Amniotic stem cell (primary cell): ENCODE measurements at places on chromosomes 7 and 10.

DNA sequence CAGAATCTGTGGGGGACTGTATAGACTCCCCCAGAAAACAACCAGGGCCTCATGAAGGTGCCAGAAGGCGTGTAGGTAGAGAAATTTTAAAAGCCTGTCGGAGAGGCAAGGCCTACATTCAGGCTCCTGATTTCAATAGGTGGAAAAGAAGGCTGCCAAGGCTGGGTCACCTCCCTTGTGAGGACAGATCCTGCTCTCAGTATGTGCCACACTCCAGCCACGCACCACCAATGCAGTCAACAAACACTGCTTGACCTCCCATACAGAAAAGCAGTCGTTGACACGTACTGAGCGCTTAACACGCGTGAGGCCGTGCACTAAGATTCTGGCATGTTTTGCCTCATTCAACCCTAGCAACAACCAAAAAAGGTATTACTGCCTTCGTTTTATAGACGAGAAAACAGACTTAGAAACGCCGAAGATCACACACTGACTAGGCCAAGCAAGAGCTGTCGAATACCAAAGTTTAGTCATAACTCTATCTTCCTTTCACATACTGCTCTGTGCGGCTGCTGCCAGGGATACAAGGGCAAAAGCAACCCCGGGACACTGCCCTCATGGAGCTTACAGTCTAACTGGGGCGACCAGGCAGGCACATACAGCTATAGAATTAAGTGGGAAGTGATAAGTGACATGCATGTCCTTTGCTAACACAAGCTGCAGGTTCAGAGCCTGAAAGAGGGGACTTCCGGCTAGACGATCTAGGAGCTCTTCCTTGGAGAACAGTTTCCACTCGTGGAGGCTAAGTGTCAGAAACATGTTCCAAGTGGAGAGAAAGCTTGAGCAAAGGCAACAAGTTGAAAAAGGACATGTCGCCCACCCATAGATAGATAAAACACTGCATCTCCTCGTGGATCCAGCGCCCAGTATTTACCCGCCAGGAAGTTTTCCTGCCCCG is 797 bp upstream of the NKX2-3 start:
- DNase-seq = no peak

DNA sequence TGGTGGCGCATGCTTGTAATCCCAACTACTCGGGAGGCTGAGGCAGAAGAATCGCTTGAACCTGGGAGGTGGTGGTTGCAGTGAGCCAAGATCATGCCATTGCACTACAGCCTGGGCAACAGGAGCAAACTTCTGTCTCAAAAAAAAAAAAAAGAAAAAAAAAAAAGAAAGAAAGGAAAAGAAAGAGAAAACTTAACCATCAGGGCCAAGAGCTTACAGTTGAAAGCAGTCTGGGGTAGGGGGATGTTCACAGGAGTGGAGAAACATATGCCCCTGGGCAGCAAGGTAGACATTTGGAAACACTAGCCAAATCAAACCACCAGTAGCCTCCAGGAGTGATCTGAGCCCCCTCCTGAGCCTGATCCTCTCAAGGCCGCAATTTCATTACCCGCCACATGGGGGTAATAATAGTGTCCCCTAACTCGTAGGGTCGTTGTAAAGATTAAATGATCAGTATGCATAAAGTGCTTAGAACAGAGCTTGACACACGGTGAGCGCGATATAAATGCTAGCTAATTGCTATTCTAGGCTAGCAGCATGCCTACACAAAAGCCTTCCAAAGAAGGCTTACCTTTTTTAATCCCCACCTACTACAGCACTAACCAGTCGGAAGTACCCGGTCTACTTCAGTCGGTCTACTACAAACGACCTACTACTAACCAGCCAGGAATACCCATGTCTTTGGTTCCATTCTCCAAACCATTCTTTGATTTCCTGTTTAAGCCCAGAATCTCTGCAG is 274.3 kb upstream of the NEBL start:
- DNase-seq = no peak

DNA sequence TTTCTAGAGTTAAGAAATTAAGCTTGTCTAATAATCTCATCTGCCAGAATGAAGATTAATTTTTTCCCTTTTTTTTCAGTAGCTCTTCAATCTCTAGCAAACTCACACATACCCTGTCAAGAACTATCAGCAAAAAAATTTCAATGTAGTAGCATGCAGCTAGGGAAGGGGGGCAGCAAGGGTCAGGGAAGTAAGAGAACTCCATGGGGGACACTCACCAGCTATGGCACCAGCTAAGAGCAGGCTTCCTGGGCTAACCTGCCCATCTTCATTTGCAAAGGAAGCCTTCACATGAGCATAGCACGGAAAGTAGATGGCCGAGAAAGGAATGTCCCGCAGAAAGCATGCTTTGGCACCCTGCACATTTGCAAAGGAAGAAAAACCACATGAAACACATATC is 190.4 kb downstream of the SLC25A13 start:
- no peak for DNase-seq

DNA sequence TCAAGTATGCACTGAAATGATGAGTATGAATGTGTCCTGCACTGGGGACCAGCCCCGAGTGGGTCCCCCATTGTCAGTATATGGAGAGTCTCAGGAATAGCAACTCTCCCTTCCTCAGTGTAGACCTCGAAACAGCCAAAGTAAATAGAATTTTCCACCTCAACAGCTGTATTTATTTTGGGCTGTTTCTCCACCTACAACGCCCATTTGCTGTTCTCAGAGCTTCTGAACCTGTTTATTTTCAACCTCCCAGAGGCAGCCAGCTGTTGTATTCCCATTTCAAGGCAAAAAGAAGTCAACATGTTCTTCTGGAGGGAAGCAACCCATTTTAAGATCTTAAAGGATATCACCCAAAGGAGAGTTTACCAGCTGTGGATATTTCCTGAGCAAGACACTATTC is 59.6 kb upstream of the BICC1 start:
- no peak for DNase-seq

- DNase-seq = no peak
Measured at GRCh38 chr7:154914308-154914995, 88.5 kb downstream of the PAXIP1 start.

DNA sequence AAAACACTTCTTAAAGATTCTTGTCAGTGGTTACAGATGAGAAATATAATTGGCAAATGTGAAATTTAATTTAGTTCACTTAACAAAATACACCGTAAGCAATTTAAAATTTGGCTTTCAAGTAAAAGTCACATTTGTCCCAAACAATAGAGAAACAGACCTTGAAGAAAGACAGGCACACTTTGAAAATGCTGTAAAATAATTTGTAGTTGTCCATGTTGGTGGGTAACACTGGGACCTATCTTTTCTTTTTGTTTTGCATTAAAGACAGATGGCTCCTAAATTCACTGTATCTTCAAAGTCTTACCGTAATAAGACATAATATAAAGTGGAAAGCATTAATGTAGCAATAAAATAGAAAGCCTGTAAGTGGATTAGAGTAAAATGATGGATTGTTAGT is 3.3 kb downstream of the GRK5 start:
- DNase-seq = no peak

- DNase-seq = no peak
Measured at GRCh38 chr10:125961743-125962142, 65.4 kb downstream of the FANK1 start.

- DNase-seq = no peak
Measured at GRCh38 chr7:76260171-76260703, 42.2 kb upstream of the HSPB1 start.

DNA sequence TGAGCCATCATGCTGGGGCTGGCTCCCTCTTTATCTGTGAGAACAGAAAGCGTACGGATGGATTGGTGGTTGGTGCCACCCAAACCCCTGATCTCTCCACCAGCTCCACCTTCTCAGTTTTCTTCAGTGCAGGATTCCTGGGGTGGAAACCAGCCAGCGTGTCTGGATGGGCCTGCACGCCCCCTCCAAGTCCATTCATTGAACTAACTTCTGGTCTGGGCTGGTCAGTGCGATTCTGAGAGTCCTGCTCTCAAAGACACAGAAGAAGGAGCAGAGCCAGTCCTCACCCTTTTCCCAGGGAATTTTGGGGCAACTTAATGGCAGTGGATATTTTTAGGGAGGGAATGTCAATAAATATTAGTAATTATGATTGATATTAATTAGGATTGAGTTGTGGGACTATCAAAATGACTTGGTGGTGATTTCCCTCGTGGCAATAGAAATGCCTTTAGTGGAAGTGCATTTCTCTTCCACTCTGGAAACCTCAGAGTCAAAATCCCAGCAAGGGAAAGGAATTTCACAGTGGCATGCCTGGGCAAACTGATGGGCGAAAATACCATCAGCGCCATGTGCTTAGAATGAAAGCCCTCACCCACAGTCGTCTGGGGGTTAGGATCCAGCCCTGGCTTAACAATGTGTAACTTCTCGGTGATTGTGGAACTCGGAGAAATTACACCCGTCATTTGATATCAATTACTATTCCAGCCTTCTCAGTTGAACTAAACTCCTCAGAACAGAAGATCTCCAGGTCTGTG is 69.3 kb upstream of the EEPD1 start:
- DNase-seq = no peak

DNA sequence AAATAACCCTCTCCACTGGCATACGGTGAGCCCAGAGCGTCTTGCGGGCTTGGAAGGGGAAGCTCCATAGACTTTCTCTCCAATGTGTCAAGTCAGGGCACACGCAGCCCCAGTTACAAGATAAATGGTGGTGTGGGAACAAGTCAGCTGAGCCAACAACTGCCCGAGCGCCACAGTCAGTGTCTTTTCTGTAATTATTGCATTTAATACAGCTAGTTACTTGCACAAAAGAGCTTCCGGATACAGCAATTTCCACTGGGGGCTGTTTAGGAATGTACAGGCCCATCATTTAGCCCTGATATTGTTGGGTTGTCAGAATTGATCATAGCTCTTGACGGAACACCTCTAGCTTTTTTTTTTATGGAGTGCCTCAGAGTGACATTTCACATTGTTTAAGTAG is 193.5 kb upstream of the SP8 start:
- no peak for DNase-seq

DNA sequence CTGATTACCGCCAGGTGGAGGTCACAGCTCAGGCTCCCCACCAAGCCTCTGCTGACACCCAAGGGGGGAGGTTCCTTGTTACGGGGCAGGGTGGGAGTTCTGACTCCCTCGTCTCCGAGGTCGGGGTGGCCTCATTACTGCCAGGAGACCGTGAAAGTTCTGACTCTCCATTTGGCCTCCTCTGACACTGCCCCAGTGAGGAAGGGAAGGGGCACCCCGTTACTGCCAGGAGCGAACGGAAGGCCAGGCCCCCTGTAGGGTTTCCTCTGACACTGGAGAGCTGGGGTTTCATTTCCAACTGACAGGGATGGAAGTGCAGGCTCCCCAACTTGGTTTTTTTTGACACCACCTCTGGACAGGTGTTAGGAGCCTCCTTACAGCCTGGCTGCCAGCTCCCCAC is 138.1 kb upstream of the EEPD1 start:
- no peak for DNase-seq

DNA sequence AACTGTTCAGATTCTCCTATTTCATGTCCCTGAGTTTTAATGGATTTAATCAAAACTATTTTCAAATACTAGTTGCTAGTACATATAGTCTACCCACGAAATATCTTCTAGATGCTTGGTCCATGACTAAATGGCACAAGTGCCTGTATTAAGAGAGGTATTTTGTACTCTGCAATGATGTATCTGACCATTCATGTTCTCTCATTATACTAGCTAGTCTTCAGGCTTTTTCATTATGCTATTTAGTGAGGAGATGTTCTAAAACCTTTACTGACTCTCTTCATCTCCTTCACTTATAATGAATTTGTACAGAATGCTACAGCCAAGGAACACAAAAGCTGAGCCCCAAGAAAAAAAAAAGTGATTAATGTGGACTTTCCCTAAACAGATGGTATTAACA is 222.5 kb downstream of the AHR start:
- no peak for DNase-seq

DNA sequence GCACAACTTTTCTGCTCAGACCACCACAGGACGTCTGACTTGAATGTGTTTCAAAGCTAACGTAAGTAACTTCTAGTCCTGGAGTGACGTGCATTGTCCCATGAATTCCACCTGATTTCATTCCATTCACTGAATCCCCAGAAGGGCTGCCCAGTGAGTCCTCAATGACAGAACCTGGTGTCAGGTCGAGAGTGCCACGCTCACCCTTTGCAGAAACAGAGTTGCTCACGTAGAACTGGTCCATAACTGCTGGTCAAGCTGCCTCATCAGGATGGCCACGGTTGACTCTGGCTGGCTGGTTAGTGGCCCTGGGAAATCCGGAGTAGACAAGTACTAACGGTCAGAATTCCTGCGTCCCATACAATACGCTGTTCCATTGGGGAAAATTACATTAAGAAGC is 50.6 kb upstream of the UBE3C start:
- no peak for DNase-seq

GRCh38 chr10:11573497-11573896 is 38.0 kb downstream of the USP6NL start:
- no peak for DNase-seq

DNA sequence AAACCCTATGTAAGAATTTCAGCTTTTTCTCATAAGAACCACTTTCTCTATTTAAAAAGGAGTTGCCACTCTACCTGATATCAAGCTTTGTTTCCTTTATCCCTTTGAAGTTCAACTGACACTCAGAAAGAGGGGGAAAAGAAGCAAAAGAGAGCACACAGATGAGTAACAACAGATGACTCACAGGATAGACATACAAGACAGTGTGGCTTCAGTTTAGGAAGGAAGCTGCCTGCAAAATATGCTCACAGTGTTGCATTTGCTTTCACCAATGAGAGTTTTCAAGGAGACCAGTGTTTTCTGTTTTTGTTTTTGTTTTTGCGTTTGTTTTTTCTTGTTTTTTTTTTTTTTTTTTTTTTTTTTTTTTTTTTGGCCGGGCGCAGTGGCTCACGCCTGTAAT is 1181.6 kb downstream of the DNAJB9 start:
- no peak for DNase-seq
